ENCODE measurements at places on chromosomes 6 and 20.

DNA sequence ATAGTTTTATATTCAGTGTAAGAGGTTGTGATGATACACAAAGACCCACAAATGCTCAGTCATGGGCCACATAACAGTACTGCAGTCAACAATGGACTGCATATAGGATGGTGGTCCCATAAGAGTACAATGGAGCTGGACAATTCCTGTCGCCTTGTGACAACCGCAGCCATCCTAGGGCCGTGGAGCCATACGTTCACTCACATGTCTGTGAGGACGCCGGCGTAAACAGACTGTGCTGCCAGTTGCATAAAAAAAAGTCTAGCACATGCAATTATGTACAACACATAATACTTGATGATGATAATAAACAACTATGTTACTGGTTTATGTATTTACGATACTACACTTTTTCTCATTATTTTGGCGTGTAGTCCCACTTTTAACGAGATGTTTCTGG, 30.9 kb downstream of the BFSP1 start:
- no peak for DNase-seq

DNA sequence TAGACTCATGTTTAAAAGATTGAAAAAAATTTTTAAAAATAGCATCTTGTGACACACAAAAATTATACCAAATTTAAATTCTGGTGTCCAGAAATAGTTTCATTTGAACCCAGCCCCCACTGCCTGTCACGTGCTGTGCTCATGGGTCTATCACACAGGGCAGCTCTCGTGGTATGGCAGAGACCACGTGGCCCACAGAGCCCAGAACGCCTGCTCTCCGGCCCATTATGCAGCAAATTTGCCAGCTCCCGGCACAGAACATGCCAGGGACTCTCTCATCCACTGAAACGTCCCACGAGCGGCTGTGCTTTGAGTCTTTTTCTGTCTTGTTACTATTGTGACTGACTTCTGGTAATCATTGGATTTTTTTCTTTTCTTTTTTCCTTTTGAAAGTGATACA, 224.3 kb downstream of the TTLL2 start:
- no peak for DNase-seq

- DNase-seq: no peak
These were observed 105.4 kb downstream of the PERP start for GRCh38 chr6:138001750-138002349.

DNA sequence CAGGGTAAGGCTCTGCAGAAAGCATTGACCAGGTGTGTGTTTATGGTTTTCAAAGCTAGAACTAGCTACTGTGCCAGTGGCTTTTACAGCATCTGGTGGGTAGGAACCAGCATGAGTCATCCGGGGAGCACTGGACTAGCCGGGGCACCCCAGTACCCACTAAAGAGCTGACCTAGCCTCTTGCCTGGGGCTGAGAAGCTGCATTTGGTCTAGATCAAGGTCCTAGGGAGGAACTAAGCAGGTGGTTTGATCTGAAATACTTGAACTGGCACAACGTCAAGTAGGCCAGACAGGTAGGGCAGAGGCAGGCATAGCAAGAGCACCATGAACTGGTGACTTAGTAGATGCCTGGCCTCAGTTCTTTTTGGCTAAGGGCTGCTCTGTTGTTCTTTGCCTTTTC, 109.8 kb upstream of the PTPRK start:
- DNase-seq: no peak

- DNase-seq: no peak
These were observed 13.4 kb downstream of the SRC start for GRCh38 chr20:37359331-37359730.

DNA sequence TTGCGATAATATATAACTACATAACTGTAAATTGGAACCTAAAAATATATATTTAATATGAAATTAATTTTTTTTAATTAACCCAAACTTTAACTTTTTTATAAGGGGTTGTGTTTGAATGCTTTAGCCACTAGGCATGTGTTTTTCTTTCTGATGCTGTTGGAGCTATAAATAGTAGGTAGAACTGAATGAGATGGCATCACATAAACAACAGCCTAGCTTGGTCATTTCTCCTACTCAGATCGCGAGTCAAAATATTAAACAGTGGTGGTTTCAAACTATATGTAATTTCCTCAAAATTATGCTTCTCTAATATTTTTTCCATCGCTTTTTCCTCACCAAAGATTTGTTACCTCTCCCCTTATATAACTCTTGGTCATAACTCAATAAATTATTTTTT, 243.2 kb downstream of the ARID1B start:
- no peak for DNase-seq

DNA sequence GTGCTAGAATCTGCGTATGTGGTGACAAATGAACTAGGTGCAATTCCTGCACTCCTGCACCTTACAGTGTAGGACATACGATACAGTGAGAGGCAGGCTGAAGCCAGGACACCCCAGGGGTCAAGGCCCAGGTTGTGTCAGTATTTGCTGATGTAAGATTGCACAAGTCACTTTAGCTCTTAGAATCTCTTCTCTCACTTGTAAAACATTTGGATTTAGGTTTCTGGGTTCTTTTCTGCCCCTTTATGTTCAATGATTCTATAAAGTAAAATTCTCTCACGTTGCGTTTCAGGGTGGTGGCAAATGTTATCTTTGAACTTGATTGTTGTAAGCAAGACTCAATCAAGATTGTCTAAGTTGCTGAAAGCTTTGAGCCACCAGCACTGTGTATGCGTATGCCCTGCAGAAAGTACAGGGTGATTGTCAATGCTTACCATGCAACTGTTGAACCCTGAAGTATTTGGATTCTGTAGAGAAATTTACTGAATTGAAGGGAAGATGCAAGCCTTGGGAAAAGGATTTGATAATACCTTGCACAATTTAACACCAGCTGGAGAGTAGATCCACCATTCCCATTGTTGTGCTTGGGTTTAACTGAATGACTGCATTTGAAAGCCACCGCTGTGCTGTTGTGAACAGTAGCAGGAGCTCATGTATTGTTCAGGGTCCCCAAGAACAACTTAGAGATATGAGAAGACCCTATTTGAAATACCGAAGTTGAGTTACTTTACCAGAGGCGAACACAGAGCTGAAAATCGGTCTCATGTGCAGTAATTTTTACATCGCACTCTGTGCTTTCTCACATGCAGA, 106.1 kb upstream of the CITED2 start:
- no peak for DNase-seq

DNA sequence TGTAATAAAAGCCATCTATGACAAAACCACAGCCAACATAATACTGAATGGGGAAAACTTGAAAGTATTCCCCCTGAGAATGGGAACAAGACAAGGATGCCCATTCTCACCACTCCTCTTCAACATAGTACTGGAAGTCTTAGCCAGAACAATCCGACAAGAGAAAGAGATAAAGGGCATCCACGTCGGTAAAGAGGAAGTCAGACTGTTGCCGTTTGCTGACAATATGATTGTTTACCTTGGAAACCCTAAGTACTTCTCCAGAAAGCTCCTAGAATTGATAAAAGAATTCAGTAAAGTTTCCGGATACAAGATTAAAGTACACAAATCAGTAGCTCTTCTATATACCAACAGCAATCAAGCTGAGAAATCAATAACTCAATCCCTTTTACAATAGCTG, 14.0 kb upstream of the RUNX2 start:
- no peak for DNase-seq

DNA sequence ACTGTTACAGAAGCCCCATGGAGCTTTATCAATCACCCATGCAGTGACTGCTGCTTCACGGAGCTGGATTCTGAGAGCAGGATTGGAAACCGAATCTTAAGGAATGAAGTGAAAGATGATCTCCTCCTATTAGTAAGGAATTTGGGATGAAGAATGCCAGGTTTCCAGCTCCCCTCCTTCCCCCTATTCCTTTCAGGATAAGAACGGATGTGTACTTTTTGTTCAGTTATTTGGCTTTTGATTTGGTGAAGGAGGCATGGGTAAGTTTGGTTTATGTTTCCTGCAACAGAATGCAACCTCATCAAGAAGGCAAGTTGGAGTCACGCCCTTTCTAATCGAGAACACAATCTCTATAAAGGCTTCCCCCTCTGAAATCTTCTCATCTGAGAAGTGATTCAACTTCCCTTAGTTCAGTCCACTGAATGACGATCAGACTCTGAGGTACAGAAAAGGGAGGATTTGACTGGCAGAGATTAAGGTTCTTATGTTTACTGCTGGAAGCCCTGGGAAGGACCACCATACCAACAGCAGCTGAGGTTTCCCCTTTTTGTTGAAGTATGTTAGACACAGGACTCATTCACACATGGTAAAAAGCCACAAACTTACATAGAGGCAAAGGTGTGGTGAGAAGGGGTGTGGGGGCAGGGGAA, 5.5 kb downstream of the ELMO2 start:
- DNase-seq: peak; percentile 36

- DNase-seq: no peak
These were observed 9.7 kb upstream of the FBXO30 start for GRCh38 chr6:145824344-145824743.

DNA sequence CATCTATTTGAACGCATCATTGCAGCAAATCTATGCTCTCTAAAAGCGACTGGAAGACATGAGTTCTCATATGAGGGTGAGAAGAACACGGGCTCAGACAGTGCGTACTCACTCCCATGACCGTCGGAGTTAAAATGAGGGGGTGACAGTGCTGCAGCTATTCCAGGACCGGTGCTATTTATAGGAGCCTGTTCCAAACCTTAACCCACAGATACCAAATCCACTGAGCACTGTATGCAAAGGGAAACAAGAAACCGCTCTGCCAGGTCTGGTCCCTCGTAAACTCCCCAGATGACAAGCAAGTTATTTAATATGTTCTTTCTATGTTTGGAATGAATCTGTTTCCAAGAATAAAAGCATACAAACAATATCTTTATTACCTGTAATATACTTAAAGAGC, 22.9 kb downstream of the PPP1R3G start:
- DNase-seq: no peak

- no peak for DNase-seq
These were observed 19.1 kb upstream of the RIN2 start for GRCh38 chr20:19738951-19739350.

DNA sequence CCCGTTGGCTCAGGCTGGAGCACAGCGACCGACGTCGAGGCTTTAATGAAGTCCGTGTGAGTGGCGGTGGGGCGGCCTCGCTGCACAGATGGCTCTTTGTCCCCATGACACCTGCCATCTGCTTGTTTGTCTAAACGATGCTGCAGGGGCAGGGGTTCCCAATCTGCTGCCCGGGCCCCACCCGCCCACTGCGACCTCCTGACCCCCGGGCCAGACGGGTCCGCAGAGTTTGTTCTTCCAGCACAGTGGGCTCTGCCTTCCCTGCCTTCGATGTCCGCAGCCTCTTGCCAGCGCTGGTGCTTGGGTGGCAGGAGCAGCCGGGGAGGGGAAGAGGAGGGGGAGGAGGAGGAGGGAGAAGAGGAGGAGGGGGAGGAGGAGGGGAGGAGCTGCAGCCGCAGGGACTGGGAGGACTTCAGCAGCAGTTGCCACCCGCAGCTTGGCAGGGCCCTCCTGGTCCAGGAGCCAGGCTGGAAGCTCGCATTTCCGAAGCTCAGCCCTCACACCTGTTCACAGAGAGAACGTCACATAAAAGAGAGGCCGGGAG, 210.0 kb downstream of the DLL1 start:
- no peak for DNase-seq

GRCh38 chr6:55937261-55937947, 62.0 kb upstream of the BMP5 start:
- DNase-seq: no peak

- no peak for DNase-seq
These were observed 94.3 kb downstream of the JPH2 start for GRCh38 chr20:44092551-44093248.
